Brain pericyte (primary cell): ENCODE measurements at places on chromosomes 1 and 21.

- DNase-seq: no peak
Observed at GRCh38 chr1:26852701-26853100, 10.2 kb upstream of the SFN start.

DNA sequence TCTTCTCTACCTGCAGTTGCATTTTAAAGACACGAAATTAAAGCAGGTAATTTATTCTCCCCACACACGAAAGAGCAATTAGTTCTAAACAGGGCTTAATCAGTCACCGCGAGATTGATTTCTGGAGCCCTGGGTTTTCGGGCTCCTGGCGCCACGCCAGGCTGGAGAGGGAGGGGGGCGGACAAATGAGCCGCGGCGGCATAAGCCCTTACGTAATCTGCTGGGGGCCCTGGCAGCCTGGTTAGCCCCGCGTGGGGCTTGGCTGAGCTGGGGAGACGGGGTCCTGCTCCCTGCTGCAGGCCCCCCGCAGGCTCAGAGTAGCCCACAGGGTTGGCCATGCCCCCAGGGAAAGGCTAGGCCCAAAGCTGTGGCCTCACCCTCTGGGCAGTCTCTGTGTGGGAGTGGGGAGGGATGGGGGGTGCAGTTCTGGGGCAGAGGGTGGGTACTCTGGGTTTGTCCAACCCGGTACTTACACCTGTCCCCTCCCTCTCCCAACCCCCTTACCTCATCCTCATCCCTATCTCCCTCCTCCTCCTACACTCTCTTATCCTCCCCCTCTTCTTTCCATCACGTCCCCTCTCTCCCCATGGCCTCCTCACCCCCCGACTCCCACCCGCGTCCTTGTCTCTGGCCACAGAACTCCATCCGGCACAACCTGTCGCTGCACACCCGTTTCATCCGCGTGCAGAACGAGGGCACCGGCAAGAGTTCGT lies 19.9 kb downstream of the FOXO6 start:
- no peak for DNase-seq

- no peak for DNase-seq
Observed at GRCh38 chr1:219876798-219877209, 51.6 kb downstream of the SLC30A10 start.

DNA sequence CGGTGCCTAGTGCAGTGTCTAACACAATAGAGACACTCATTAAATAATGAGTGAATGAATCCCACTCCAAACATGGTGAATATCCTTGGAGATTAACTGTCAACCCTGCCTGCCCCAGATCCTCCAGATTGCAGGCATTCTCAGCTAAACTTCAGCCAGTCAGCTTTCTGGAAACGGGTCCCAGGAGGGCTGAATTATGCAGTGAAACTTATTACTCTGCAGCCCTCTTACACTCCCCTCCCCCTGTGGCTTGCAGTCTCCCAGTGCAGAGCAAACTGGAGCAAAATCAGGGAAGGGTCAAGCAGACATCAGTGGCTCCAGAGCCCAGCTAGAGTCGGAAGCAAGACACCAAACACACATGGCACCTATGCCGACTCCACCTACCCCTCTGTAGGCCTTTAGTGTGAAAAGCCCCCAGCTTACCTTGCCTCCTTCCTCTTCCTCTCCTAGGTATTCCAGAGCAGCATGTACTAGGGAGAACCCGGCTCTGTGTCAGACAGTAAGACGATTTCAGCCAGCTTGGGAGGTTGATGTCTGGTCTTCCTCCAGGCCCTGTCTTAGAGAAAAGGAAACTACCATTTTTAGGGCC lies 6.5 kb upstream of the RGS16 start:
- DNase-seq: no peak

DNA sequence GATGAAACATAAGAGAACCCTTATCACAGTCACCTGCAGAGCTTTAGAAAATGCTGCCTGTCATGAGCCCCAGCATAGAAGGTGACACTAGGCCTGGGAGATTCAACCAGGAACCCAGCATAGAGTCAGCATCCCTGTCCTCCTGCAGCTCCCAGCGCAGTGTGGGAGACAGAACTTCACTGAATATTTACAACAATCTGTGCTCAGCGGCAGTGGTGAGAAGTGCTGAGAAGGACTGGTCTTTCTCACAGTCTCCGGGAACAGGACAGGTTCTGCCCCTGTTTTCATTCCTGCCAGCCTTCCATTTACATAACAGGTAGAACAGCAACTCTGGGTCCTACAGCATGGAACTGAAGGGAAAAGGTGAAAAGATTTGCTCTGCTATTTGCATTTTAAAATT lies 83.5 kb upstream of the GADD45A start:
- DNase-seq: no peak

DNA sequence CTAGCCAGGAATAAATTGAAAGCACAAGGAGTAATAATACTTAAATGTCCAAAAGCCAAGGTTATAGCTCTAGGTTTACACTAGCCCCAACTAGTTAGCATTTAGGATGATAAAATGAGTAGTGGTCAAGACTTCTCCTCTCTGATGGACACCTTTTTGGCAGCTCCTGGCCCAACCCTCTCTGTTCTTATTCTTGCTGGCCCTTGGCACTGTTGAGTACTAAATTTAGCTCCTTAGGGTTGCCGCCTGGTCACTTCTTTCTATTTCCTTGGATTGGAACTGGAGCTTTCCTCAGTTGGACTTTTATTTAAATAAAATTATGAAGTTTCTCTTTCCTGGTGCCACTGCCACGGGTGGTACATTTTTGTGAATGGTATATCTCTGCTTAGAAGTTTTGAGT lies 28.3 kb downstream of the ARID1A start:
- DNase-seq: no peak

- no peak for DNase-seq
Observed at GRCh38 chr1:244674446-244674845, 21.5 kb downstream of the DESI2 start.

- DNase-seq: no peak
Observed at GRCh38 chr1:206029484-206029883, 5.8 kb upstream of the CTSE start.

- no peak for DNase-seq
Observed at GRCh38 chr1:168422203-168422847, 121.5 kb downstream of the XCL2 start.
